ENCODE measurements at places on chromosomes 5 and 9. TPM values are rescaled to one million over a fixed set of nuclear protein-coding genes. Genes with fewer than 3 reads are reported as not detected.

GRCh38 chr9:36136894-36137391, 410 bp downstream of the GLIPR2 start:
- H3K36me3 ChIP-seq, result peaks cover 9% of the 10 kb centered on the region
- peak overlapping the region; percentile 72 for H3K27ac ChIP-seq
- peaks cover 46% of the 10 kb centered on the region for H3K4me1 ChIP-seq
- peak overlapping the region; percentile 96 for H3K4me3 ChIP-seq

GRCh38 chr5:42912184-42912798, 100.6 kb upstream of the SELENOP start:
- no peak overlapping the region for H3K27ac ChIP-seq
- peaks cover 16% of the 10 kb centered on the region for H3K4me1 ChIP-seq
- peaks cover 8% of the 10 kb centered on the region for H3K27me3 ChIP-seq
- H3K36me3 ChIP-seq, result no peaks in the 10 kb centered on the region
- no peak overlapping the region for H3K4me3 ChIP-seq
- no peak for DNase-seq

- no peak for DNase-seq
- H3K27ac ChIP-seq, result no peak overlapping the region
- no peaks in the 10 kb centered on the region for H3K27me3 ChIP-seq
- no peaks in the 10 kb centered on the region for H3K4me1 ChIP-seq
- no peak overlapping the region for H3K4me3 ChIP-seq
These were observed 89.1 kb downstream of the SLC24A2 start for GRCh38 chr9:19699756-19700155.

GRCh38 chr5:125367702-125368101, 621.3 kb upstream of the ZNF608 start:
- DNase-seq, result no peak
- H3K27ac ChIP-seq, result no peak overlapping the region
- no peaks in the 10 kb centered on the region for H3K27me3 ChIP-seq
- H3K4me1 ChIP-seq, result no peaks in the 10 kb centered on the region

DNA sequence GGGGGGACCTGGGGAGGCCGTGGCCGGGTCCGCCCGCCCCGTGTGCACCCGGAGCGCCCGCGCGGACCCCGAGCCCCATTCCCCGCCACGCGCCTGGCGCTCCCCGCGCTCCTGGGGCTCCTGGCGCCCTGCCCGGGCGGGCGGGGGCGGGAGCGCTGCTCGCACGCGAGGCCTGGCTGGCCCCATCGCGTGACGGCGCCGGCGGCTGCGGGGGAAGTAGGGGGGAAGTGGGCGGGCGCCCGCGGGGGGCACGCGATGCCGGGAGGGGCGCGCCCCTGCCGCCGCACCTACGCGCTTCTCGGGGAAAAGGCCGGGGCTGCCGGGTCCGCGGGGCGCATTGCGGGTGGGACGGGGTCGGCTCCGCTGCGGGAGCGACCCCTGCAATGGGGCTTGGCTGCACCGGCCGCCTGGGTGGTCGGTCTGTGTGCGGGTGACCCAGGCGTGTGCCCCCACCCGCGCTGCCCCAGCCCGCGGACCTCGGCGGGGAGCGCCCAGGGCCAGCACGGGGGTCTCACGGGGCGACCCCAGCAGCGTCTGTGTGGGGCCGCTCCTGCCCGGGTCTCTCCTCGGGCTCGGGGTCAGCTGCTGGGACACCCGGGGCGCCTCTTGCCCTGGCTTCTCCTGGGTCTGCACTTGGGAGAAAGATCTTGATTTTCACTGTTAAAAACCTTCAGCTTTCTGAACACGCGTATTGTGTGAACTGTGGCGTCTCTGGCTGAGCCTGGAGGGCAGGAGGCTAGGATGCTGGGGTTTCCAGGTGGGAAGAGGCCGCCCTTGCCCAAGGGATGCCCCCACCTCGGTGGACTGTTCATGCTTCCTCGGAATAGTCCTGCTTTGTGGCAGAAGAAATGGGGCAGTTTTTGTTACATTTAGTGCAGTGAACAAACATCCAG, 52.4 kb downstream of the AHRR start:
- H3K27ac ChIP-seq, result peak overlapping the region; percentile 91
- peaks cover 69% of the 10 kb centered on the region for H3K4me1 ChIP-seq
- H3K4me3 ChIP-seq, result peak overlapping the region; percentile 71
- peaks cover 52% of the 10 kb centered on the region for H3K36me3 ChIP-seq
- H3K27me3 ChIP-seq, result no peaks in the 10 kb centered on the region

- no peak overlapping the region for H3K4me3 ChIP-seq
- H3K27me3 ChIP-seq, result no peaks in the 10 kb centered on the region
- no peaks in the 10 kb centered on the region for H3K36me3 ChIP-seq
- no peak overlapping the region for H3K27ac ChIP-seq
These were observed 553.3 kb downstream of the BNC2 start for GRCh38 chr9:16316911-16317817.

GRCh38 chr5:169828385-169828784, 151.9 kb downstream of the INSYN2B start:
- peaks cover 35% of the 10 kb centered on the region for H3K4me1 ChIP-seq
- H3K27me3 ChIP-seq, result no peaks in the 10 kb centered on the region
- H3K27ac ChIP-seq, result peak overlapping the region; percentile 14
- no peak overlapping the region for H3K4me3 ChIP-seq
- DNase-seq, result no peak

DNA sequence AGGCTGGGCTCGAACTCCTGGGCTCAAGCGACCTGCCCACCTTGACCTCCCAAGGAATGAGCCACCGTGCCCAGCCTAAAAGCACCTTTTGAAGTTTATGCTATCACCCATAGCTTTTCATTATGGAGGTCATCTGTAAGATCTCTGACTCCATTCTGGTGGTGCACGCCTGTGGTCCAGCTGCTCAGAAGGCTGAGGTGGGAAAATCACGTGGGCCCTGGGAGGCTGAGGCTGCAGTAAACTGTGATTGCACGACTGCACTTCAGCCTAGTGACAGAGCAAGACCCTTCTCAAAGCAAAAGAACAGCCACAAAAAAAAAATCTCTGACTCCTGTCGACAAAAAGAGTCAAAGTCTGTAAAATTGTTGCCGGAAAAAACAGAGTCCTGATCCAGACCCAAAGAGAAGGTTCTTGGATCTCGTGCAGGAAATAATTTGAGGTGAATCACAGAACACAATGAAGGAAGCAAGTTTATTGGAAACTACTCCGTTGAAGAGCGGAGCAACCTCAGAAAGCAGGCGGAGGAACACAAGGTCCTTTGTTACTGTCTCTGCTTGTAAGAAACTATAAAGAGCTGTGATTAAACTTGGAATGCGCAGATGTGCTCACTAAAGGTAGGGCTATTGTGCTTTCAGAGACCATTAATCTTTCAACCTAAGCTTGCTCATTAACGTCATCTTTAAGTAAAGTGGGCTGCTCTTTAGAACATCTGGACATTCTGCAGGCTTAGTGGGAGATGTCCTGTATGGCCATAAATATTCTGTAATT, 2.0 kb upstream of the HAUS6 start:
- no peaks in the 10 kb centered on the region for H3K27me3 ChIP-seq
- DNase-seq, result no peak
- H3K36me3 ChIP-seq, result peaks cover 13% of the 10 kb centered on the region
- no peak overlapping the region for H3K4me3 ChIP-seq

DNA sequence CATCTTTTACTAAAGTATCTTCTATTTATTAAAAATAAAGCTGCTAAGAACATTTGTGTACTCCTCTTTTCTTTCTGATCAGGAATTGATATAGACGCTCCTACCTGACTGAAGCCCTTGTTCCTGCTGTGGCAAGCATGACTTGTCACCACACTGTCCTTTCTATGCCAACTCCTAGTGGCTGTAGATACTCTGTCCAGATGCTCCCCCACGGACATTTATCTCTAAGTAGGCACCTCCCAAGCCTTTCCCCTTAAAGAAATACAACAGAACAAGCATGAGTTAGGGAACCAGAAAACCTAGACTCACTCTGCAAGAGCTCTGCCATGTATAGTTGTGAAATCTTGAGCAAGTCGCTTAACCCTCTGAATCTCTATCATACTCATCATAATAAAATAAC, 53.2 kb downstream of the FAM114A2 start:
- no peak for DNase-seq
- H3K4me3 ChIP-seq, result no peak overlapping the region
- H3K27me3 ChIP-seq, result no peaks in the 10 kb centered on the region
- H3K27ac ChIP-seq, result no peak overlapping the region

DNA sequence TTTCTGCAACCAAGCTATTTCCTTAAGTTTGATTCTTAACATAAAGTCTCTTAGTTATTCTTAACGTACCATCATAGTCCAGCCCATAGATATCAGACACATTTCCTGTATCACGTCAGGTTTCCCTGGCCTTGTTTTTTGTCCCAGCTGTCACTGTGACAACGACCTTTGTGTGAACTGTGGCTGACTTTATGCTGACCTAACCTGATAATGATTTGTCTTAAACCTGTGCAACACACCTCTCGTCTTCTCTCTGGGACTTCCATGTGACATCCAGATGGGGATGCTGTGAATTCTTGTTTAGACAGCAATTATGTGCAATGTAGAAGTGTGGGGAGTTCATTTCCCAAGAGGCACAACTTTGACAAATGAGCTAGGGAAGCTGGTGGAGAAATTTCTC, 662.8 kb downstream of the PTPRD start:
- DNase-seq, result no peak
- no peaks in the 10 kb centered on the region for H3K27me3 ChIP-seq
- H3K4me1 ChIP-seq, result no peaks in the 10 kb centered on the region

DNA sequence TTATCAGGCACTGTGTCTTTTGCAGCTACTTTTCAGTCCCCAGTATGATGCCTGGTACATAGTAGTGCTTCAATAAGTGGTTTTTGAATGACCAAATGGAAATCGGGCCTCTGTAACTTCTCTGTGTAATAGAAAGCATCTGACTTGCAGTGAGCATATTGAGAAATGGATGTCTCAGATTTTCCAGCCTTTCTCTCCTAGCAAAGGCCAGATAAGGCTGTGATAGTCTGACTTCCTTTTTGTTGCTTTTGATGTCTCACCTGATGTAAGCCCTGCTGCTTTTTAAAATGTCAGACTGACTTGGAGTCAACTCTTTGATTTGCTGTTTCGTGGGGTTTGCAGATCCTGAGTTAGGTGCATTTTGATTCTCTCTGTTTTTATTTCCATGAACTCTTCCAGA, 590.0 kb upstream of the ZNF608 start:
- no peak overlapping the region for H3K27ac ChIP-seq
- no peak for DNase-seq
- no peak overlapping the region for H3K4me3 ChIP-seq
- H3K36me3 ChIP-seq, result no peaks in the 10 kb centered on the region
- no peaks in the 10 kb centered on the region for H3K27me3 ChIP-seq
- no peaks in the 10 kb centered on the region for H3K4me1 ChIP-seq

DNA sequence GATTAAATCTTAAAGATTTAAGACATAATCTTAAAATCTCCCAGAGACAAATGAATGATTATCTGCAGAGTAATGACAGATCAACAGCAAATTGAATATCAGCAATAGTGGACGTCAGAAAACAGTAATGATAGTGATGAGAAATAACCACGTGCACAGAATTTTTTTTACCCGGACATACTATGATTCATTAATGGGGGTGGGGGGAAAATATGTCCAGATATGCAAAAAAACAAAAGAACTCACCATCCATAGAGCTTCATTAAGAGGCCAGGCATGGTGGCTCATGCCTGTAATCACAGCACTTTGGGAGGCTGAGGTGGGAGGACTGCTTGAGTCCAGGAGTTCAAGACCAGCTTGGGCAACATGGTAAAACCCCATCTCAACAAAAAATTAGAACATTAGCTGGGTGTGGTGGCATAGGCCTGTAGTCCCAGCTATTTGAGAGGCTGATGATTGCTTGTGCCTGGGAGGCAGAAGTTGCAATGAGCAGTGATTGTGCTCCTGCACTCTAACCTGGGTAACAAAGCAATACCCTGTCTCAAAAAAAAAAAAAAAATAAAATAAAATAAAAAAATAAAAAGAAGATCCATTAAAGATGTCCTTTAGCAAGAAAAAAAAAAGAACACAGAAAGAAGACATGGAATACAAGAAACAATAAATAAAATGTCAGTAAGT, 30.9 kb upstream of the SHOC1 start:
- H3K27me3 ChIP-seq, result peaks cover 1% of the 10 kb centered on the region
- no peak overlapping the region for H3K27ac ChIP-seq
- no peaks in the 10 kb centered on the region for H3K36me3 ChIP-seq
- no peaks in the 10 kb centered on the region for H3K4me1 ChIP-seq

DNA sequence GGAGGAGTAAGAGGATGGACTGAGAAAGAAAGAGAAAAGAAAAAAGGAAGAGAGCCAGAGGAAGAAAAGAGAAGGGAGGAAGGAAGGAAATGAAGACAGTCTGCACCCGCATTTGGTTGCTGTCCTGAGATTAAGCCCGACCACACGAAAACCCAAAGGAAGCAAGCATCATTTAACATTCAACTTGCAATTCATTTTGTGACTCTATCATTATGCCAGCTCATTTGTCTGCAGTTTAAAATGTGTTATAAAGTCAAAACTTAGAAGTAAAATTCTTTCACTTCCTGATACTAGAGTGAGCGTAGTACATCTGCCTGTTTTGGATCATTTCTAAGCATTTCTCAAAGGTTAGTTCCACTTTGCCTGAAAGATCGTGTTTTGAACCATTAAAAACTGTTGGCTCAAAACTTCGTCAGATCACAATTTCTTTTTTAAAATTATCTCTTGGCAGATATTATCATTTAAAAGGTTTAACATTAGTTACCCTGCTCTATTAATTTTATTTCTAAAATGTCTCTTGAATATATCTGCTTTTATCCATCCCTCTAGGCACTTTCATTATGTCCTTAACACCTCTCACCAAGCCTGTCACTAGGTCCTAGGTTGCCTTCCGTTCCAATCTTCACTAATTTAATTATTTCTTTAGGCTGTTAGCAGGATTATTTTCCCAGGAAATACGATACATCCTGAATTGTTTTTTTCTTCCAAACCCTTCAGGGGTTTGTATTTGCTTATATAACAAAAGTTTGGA, 240.9 kb downstream of the TLE4 start:
- no peaks in the 10 kb centered on the region for H3K36me3 ChIP-seq
- H3K27ac ChIP-seq, result peak overlapping the region; percentile 71
- peak overlapping the region; percentile 71 for H3K4me3 ChIP-seq
- H3K27me3 ChIP-seq, result peaks cover 10% of the 10 kb centered on the region

- no peak for DNase-seq
- no peaks in the 10 kb centered on the region for H3K36me3 ChIP-seq
- no peak overlapping the region for H3K27ac ChIP-seq
- no peak overlapping the region for H3K4me3 ChIP-seq
These were observed 302.4 kb upstream of the PANK3 start for GRCh38 chr5:168881427-168882149.

- H3K4me1 ChIP-seq, result no peaks in the 10 kb centered on the region
- no peak overlapping the region for H3K27ac ChIP-seq
- DNase-seq, result no peak
- H3K27me3 ChIP-seq, result peaks cover 8% of the 10 kb centered on the region
These were observed 57.7 kb upstream of the MAST4 start for GRCh38 chr5:66538531-66538930.

- H3K4me3 ChIP-seq, result no peak overlapping the region
- H3K4me1 ChIP-seq, result no peaks in the 10 kb centered on the region
- H3K27me3 ChIP-seq, result peaks cover 5% of the 10 kb centered on the region
- DNase-seq, result no peak
These were observed 36.9 kb upstream of the CXCL14 start for GRCh38 chr5:135615581-135616260.

The GPRIN1 gene
- 3.0 TPM for total RNA-seq

The PCDHA1 gene
- 0.07 TPM for total RNA-seq

The PTPRD gene
- 1.5 TPM for total RNA-seq

The UBLCP1 gene
- 25.2 TPM for total RNA-seq

The SYNPO gene
- not detected for total RNA-seq

The CCNI2 gene
- total RNA-seq, result 7.7 TPM

The FABP6 gene
- not detected for total RNA-seq

The SOHLH1 gene
- total RNA-seq, result not detected

The PCDHA13 gene
- not detected for total RNA-seq

The PTGER4 gene
- 30.4 TPM for total RNA-seq

The FBP2 gene
- not detected for total RNA-seq

All from activated T-helper 2 cell treated with anti-CD3 and anti-CD28 coated beads, Interferon-gamma antibody, Interleukin-2, Interleukin-4, amounts not matched to agents 10 μg/mL and 5 μg/mL and 100 μg/mL, durations not matched to agents 14 hours and 24 hours and 36 hours (primary cell).